ENCODE measurements at places on chromosomes 16 and 17.

GRCh38 chr17:51427856-51428255, 167.5 kb downstream of the UTP18 start:
- no peak for DNase-seq

GRCh38 chr16:86070484-86070883, 171.5 kb downstream of the IRF8 start:
- no peak for DNase-seq

GRCh38 chr17:46013502-46014165, 14.6 kb downstream of the STH start:
- no peak for DNase-seq

DNA sequence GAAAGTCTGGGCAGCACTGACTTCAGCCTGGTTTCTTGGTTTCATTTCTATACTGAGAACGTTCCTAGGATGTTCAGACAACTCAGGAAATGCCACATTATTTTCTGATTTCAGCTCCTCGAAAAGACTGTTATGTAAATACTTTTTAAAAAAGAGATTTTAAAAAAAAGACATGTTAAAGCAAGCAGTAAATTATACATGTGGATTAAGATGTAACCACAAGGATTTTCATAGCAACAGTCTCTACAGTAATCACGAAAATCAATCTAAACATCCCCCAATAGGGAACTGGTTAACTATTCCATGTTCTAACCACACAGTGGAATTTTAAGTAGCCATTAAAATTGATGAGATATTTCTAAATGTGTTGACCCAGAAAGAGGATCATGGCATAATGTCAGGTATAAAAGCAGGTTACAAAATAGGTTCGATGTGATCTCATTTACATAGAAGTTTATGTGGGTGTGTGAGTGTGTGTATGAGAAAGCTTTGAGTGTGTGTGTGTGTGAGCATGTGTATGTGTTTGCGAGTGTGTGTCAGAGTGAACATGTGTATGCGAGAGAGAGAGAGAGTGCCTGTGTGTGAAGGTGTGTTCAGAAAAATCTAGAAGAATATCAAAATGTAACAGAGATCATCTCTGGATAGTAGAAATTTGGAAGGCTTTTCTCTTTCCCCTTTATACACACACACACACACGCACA, 63.0 kb upstream of the ERCC4 start:
- DNase-seq: no peak

DNA sequence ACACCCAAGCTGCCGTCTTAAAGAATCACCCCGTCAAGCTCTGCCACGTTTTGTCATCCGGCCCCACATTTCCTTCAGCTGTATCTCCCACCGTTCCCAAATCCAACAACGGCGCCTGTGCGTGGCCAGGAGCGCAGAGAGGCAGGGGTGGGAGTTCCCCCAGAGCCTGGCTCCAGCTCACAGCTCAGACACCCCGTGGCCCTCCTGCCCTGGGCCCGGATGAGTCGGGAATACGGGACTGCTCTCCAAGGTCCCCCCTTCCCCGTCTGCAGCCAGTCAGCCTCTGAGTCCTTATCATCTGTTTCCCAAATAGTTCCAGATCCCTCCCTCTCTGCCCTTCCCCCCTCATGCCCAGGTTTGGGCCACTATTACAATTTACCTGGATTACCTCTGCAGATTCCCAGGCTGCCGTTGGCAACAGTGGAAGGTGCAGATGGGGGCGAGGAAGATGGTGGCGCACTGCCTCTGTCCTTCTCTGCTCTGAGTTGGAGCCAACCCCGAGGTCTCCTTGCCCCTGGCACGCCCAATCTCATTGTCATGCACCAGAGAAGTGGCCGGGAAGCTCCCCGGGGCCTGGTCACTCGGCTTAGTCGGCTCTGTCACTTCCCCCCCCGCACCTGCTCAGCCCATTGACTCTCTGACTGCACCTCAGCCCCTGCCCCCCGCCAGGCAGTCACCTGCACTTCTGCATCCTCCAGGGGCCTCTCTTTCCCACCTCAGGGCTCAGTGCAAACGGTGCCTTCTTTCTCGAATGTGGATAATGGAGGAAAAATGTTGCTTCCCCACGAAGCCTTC, 18.3 kb upstream of the RPTOR start:
- no peak for DNase-seq

Measured in NCI-H2227 treated with DMSO at 0.1 percent for 48 hours (cell line).